ENCODE measurements at places on chromosomes 4 and X.

GRCh38 chrX:103584596-103584995 is 719 bp upstream of the TCEAL4 start:
- no peak for DNase-seq

DNA sequence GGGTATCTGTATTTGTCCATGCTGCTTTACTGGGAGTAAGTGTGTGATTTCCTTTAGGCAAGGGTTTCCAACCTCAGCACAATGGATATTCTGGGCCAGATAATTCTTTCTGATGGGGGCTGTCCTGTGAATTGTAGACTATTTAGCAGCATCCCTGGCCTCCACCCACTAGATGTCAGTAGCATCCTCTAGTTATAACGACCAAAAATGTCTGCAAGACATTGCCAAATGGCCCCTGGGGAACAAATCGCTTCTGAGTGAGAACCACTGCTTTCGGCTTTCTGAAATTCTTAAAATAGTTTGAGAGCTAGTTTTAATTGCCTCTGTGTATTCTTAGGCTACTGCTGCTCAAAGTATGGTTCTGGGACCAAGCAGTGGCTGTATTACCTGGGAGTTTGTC is 81.2 kb upstream of the GPM6B start:
- no peak for DNase-seq

DNA sequence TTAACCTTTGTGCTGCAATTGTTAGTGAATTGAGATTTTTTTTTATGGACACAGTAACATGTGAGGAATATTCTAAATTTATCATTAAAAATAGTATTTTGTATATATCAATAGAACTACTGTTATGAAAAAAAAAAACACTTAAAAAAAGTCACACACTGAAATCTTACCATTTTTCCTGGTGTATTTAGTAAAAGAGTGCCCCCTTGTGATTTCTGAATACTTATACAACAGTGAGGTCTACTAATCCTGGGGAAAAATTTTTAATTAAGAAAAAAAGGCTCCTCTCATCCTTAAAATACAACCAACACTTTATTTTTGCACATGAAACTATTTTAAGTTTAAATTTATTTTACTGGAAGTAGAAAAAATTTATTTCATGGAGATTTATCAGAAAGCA is 56.4 kb upstream of the SPOCK3 start:
- DNase-seq, result no peak

GRCh38 chr4:123653236-123653635 is 256.6 kb downstream of the SPRY1 start:
- no peak for DNase-seq

DNA sequence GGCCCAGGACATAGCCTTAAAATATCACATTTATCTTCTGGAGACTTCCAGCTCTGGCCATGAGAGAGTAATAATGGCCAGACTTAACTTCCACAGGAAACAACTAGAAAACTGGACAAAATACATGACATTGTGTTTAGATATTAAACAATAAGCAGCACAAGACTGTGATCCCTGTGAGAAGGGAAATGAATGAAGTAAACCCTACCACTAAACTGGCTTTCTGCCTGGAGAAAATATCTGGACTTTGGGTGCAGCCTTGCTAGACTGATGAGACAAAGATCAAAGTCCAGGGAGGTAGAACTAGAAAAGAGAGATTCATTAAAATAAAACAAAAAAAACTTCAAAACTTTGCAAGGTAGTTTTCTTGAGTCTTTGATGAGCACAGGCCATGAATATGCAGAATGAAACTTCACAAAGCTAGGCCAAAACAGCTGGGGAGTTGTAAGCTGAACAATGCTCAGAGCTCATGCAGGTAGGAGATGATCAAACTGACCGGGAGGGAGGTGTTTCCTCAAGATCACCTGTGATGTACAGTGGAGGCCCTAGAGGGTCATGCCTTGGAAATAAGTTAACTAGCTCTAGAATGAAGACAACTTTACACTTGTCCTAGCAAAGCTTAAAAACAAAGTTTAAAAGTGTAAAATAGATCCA is 147.0 kb upstream of the SH3RF1 start:
- DNase-seq, result no peak

GRCh38 chr4:54586320-54586955 is 71.3 kb upstream of the KIT start:
- DNase-seq, result no peak

DNA sequence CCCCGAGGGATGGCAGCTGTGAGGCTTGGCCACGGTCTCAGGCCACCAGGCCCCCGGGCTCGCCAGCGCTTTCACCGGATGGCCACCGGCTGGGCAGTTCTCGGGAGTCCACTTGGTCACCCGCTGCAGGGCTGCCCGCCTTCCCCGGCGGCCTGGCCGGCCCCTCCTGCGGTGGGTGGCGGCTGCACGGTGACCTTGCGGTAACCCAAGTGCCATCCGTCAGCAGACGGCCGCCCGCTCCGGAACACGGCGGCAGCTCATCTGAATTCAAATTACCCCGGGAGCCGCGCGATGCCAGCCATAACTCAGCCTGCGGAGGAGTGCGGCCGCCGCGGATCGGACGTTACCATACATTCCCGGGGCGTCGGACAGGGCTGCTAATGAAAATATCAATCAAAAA is 60.7 kb downstream of the FAM53A start:
- DNase-seq, result no peak

GRCh38 chr4:140346136-140346535 is 27.3 kb upstream of the SCOC start:
- DNase-seq, result no peak

DNA sequence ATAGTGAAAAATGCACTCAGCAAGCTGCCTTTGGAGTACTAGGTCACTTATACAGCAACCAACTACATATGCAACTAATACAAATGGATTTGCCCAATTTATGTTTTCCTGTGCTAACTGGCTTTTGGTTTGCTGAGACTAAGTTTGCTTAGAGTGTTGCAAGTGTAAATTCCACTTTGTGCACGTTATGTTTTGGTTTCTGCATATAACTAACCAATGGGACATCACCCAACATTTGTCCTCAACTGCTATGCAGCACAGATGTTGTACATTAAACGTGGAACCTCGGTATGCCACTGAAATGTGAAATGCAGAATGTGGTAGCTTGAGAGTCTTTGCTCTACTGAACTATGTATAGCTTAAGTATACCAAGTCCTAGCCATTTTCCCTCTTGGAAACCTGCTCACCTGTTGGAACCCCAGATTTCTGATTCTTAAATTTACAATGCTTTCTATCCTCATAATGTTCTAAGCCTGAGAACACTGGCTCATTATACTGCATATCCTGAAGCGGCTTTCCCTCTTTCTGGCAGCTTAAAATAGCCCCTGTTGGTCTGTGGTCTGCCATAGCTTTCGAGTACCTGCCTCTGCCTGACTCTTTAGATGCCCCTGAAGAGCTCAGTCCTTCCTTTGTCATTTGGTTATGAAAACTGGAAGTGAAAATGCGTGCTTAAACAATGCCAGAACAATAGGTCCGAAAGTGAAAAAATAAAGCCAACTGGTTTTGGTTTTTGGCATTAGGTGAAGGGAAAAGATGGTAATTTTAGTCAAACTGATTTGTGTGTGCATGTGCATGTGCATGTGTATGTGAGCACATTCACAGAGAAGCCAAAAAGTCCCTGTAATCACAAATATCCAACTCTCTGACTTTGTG is 158.0 kb downstream of the SH2D1A start:
- no peak for DNase-seq
